Inflammatory macrophage treated with lipopolysaccharide for 4 hours (primary cell): ENCODE measurements at places on chromosomes 13 and 19.
A peak's percentile ranks its signal among the peaks of the same experiment; 100 is the strongest.

- DNase-seq = no peak
Observed at GRCh38 chr13:50889317-50889716, 20.3 kb upstream of the RNASEH2B start.

GRCh38 chr19:51009061-51009891, 7.9 kb upstream of the KLK8 start:
- no peak for DNase-seq

DNA sequence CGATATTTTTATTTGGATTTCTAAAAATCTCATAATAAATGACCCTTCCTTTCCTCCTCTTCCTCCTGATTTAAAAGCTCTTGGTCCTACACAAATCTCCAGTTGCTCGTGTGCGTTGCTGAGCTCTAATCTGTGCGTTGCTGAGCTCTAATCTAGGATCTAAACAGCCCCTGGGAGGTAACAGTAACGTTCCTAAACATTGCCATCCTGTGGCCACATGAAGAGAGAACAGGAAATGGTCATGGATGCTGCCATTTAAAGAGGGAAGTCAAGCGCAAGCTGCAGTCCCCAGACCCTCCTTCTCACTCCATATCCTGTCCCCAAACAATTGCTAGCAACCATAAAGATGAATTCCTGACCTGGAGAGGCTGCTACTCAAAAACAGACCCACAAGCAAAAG, 170.8 kb downstream of the NUFIP1 start:
- peak; percentile 51 for DNase-seq

DNA sequence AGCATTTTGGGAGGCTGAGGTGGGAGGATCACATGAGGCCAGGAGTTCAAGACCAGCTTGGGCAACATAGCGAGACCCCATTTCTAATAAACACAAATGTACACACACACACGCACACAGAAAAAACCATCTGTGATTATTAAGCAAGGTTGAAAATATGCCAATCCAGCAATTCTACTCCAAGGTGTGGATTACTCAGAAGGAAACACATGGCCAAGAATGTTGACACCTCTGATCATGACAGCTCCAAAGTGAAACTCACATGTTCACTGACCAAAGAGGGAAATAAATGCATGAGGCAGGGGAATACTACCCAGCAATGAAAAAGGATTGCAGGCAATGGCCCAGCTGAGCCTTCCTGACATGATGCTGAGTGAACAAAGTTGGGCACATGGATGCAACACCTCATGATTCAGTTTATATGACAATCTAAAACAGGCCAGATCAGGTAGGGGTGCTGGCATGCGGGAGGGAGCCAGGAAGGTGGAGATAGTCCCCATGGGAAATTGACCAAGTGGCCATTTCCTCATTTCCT, 4.4 kb downstream of the DOCK6 start:
- peak; percentile 10 for DNase-seq

DNA sequence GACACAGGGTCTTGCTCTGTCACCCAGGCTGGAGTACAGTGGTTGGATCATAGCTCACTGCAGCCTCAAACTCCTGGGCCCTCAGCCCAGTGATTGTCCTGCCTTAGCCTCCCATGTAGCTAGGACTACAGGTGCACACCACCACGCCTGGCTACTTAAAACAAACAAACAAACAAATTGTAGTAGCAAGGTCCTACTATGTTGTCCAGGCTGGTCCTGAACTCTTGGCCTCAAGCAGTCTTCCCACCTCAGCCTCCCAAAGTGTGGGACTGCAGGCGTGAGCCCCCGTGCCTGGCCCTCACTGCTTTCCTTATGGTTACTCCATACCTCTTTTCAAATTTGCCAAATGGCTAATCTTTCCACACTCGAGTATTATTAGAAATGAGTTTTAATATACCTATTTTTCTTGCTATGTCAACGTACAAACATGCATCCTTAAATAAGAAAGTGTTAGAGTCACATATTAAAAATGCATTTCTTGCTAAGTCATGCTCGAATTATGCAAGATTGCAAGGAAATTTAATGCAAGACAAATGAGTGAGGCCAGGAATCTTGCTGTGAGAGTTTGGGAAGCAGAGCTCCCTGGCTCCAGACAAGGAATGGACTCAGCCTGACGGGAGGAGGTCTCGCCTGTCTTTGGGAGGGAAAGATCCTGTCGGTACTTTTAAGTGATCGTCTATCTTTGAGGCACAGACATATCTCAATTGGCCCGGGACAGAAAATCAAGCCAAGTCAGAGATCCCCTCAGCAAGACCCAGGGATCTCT, 39.4 kb downstream of the RFX2 start:
- no peak for DNase-seq

GRCh38 chr13:70714993-70715392, 606.7 kb upstream of the KLHL1 start:
- no peak for DNase-seq

- peak; percentile 23 for DNase-seq
Observed at GRCh38 chr19:36060430-36060829, 5.7 kb downstream of the WDR62 start.

DNA sequence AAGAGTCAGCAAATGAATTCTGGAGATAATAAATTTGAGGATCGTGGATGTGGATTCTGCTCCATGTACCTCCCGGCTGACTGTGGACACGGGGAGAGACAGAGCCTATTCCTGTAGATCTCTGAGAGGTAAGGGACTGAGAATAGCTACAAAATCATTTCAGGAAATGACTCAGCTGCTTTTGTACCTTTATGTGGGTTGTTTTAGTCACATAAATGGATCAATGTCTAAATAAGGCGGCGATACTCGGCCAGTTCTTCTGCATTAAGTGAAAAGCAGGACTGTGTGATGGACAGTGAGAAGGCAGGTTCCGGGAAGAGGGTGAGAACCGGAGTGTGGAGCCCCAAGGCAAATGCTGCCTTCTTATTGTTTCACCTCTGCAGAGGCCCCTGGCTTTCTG, 128.1 kb downstream of the EFNB2 start:
- no peak for DNase-seq

GRCh38 chr19:32091241-32091640, 254.2 kb upstream of the ZNF507 start:
- DNase-seq = no peak

DNA sequence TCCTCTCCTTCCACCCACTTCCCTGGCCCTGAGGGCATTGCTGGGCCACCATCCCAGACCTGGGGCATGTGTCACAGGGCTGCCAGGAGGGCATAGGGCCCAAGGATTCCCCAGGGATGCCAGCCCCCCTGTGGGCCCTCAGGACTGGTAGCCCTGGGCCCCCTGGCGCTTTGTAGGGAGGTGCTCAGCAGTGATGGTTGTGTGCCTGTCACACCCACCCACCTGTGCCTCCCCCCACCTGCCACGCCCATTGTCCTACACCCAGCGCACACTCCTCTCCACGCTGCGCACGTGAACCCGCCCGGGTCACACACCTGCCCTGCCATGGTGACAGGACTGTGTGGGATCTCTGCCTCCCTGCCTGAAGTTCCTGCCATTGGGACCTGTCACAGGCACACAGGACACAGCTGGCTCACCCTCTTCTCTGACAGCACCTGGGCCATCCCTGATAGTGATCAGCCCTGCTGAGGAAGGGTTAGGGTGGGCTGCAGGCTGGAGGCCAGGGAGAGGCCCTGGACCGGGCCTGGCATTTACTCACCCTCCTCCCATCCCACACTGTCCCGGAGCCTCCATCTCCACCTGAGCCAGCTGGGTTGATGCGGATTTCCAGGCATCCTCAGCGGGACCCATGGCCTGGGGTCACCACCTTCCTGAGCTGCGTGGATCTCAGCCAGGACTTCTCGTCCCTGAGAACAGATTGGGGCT, 23.9 kb downstream of the WTIP start:
- DNase-seq = no peak

DNA sequence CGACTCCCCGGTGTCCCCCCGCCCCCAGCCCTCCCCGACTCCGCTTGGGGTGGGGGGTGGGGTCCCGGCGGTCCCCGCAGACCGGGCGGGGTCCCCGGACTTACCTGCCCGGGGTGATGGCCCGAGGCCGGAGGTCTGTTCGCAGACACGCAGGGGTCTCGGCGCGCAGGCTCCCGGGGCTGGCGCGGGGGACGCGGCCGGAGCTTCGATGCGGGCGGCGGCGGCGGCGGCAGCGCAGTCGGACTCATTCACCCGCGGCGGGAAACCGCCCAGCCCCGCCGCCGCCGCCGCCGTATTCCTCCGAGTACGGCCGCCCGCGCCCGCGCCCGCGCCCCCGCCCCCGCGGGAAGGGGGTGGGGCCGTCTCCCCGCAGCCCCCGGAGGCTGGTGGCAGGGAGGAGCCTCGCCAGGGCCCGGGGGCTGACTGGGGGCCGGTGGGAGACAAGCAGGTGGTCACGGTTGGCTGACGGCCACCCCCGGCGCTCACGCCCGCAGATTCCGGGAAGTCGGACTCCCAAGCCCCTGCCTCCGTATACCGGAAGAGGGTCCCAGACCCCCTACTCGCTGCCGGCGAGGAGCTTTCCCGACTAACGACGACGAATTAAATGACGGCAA, at the start of gene C2CD4C:
TSS of gene C2CD4C (minus strand) at position 246 of the 614 bp plus-strand sequence. CDS start 786 bp downstream, outside the sequence.
- no peak for DNase-seq

- DNase-seq = no peak
Observed at GRCh38 chr13:112965573-112966115, 3.4 kb upstream of the MCF2L start.

GRCh38 chr13:49927755-49928154, 8.4 kb downstream of the SPRYD7 start:
- no peak for DNase-seq

- DNase-seq = peak; percentile 92
Observed at GRCh38 chr13:112606109-112607001, 18.4 kb upstream of the TUBGCP3 start.

GRCh38 chr19:51090471-51090870, 7.8 kb upstream of the KLK14 start:
- DNase-seq = no peak

DNA sequence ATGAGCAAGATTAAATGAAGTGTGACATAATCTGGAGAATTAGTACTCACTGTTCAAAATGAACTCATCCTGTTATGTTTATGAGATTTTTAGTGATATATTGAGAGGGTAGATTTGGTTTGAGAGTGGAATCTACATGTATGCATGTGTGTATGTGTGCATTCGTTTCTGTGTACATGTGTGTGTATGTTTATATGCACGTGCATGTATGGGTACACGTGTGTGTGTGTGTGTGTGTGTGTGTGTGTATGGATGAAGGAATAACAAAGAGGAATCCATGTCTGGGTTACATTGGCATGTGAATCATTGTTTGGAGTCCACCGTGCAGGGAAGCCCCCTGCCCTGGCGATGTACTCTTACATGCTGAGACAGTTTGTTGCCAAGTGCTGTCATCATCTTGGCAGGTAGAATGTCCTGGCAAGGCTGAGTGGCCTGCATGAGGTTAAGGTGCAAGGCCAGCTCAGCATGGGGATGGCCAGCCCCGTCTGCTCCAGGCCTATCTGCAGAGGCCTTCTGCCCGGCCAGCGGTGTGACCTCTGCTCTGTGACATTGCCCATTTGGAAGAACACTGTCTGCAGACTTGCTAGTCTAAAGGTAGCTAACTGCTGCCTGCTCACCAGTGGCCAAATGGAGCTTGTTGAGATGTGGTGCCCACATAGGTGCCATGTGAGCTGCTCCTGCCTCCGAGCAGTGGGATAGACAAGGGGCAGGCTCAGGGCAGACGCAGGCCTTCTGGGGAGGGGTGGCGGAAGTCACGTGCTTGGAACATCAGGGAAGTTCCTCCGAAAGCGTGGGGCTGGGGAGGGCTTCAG, 222.3 kb downstream of the TEX29 start:
- no peak for DNase-seq

GRCh38 chr19:739998-740715, 10.8 kb upstream of the MISP start:
- DNase-seq = no peak

- no peak for DNase-seq
Observed at GRCh38 chr13:50153876-50154275, 138.6 kb downstream of the KCNRG start.

DNA sequence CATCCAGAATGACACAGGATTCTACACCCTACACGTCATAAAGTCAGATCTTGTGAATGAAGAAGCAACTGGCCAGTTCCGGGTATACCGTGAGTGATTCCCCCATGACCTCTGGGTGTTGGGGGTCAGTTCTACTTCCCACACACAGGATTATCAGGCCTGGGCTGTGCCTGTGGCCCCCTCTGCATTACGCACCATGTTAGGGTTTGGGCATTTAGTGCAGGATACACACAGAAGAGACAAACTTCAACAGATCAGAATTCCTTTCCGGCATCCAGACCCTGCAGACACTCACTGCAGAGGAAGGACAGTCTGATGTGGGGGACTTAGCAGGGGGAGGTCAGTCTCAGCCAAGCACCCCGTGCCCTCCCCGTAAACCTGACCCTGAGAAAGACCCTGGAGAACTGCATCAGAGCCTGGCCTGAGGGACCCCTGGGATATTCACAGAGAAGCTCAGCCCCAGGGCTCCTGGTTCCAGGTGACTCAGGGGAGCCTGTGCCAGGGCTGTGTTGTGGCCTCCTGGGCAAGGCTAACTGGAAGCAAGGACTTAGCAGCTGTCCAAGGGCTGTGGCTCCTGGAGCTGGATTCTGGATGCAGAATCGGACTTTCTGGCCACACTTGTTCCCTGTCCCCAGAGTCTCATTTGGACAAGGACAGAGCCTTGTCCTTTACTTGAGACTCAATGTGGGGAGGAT, 1.7 kb downstream of the CEACAM5 start:
- DNase-seq = no peak

DNA sequence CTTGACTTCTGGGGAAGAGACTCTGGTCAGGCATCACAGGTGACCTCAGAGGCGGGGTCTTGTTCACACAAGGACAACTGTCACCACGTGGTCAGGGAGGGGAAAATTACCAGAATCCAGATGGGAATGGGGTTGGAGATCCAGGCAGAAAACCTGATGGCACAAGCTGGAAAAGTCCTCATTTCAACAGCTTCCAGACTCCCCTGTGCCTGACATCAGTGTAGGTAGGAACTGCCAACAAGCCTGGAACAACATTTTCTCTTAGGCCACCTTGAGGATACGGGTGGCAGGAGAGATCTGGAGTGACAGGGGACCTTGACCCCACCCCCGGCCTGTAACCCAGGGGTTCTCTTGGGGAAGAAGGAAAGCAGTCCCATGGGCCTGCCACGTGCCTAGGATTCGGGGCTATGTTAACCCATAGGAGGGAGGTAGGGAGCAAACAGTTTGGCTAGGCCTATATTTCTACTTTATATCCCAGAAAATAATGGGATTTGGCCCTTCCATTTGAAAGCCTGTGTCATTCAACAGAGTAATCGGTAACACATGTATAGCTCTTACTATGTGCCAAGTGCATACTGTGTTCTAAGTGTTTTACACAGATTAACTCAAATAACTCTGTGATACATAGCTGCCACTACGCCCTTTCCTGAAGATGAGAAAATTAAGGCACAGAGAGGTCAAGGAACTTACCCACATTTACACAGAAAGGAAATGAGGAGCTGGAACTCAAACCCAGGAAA, 44.9 kb upstream of the C13orf42 start:
- no peak for DNase-seq

- DNase-seq = no peak
Observed at GRCh38 chr13:36147330-36147729, 16.1 kb upstream of the DCLK1 start.

GRCh38 chr13:67259208-67259607, 29.1 kb upstream of the PCDH9 start:
- DNase-seq = no peak

DNA sequence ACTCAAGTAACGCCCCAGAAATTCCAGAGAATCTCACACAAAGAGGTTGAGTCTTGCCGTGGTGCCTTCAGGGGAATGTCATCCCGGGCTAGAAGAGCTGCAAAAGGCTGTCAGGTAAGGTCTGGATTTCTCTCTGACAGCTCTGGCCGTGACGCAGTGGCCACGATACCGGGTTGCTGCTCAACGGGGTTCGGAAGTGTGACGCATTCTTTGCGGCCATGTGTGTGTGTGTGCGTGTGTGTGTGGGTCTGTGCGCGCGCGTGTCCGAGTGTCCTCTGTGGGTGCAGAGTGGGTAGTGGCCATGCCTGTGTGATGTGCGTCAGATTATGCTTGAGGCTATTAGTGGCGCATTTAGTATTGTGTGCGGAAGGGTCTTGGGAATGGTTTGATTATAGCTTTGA, 306 bp downstream of the ZNF540 start:
- peak; percentile 26 for DNase-seq
